ENCODE measurements at places on chromosomes 2 and 18. TPM values are rescaled to one million over a fixed set of nuclear protein-coding genes. Genes with fewer than 3 reads are reported as not detected.

- no peak for DNase-seq
Measured at GRCh38 chr2:223674998-223675609, 72.9 kb upstream of the SCG2 start.

Gene CROCC2
- total RNA-seq = not detected

Gene ITGB6
- total RNA-seq = 0.24 TPM

DNA sequence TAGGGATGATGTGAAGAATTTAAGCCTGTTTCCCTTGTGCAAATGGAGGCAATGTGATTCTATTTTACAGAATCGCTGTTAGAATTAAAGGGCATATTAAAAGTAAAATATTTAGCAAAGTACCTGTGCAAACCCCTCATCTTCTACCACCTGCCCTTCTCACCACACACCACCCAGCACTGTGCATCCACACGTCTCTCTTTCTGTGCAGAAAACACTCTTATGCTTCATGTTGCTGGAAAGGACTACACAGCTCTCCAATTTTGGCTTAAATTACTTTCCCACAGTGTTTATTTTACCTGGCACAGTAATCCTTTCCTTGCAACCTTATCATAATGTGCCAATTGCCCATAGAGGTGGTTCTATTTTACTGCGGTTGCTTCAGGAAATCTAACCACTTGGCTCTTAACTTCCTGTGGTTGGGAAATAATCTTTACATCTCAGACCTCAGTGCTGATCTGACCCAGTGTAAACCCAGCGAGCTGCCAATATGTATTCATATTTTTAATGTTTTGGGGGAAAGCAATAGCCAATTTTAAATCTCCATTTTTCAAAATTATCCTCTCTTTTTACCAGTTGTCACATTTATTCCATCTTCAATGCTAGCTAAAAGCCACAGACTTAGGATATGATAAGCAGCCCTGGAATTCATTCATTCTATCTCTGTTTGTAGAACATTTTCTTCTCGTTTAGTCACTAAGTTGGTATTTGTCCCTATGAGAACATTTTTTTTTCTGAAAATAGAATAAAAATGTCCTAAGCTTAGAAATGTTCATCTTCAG lies 250.9 kb downstream of the DSEL start:
- DNase-seq = no peak

Gene CPO
- 1.5 TPM for total RNA-seq

Gene SLC30A3
- 1.0 TPM for total RNA-seq

Gene COPS9
- total RNA-seq = 134 TPM

Gene UBE2F
- 34.3 TPM for total RNA-seq

GRCh38 chr18:48325115-48325665 lies 84.0 kb downstream of the ZBTB7C start:
- no peak for DNase-seq

- DNase-seq = no peak
Measured at GRCh38 chr2:217314021-217314460, 454.2 kb upstream of the TNP1 start.

DNA sequence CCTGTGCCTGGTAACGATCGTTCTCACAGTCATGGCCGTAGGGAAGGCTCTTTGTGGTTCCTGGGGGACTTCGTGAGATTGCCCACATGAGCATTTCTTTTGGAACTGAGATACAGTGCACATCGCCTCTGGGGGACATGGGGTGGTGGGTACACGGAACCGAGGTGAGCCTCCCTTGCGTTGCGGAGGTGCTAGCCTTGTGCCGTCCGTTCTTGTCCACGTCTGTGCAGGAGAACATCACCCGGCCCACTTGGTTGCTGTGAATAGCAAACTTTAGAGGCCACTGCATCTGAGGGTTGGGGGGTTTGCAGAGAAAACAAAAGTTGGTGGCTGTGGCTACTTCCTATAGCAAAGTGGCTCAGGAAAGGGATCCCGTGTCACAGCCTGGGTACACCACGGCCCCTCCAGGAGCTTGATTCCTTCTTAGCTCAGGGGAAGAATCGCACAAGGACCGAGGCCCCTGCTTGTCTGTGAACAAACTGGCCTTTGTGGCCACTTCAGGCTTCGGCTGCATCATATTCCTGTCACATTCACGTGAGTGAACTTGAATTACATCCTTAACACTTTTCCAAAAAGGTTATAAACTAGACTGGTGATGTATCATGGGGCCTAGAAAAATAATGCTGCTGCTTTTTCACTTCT lies 72.6 kb downstream of the LRRFIP1 start:
- no peak for DNase-seq

GRCh38 chr2:188204824-188205223 lies 86.8 kb upstream of the GULP1 start:
- DNase-seq = no peak

DNA sequence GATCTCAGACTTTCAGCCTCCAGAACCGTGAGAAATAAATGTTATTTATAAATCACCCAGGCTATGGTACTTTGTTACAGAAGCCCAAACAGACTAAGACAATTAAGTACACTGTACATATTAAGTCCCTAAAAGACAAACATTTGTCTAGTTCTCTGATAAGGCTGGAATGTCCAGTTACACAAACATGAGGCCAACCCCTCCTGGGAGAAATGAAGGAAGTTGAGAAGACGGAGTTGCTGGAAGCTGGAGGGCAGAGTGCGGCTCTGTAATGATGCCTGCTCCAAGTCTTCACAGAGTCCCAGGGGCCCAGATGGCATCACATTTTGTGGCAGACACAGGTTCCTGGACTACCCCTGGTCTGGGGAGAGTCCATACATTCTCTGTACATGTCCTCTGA lies 79.2 kb upstream of the ST8SIA3 start:
- no peak for DNase-seq

Gene CD8B2
- not detected for total RNA-seq

Gene DTNB
- 40.7 TPM for total RNA-seq

Gene SP140L
- 0.67 TPM for total RNA-seq

DNA sequence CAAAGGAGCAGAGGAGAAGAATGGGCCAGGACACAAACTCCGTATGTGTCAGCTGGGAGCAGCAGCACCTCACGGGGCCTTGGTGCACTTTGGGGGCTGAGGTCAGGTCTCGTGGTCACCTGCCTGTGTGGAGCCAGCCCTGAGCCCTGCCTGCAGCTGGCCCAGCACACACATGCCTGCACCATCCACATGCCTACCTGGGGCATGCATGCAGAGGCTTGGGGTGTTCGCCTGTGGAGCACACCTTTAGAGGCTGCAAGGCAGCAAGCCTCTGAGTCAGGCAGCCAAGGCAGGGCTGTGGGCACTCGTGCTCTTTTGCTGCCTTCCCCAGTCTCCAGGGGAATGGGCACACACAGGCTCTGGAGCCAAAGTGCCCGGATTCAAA lies 36.0 kb downstream of the ARHGEF4 start:
- DNase-seq = no peak

Gene EFR3B
- 8.0 TPM for total RNA-seq

Gene SKOR2
- total RNA-seq = 0.18 TPM

GRCh38 chr2:127386246-127386645 lies 1.5 kb downstream of the MAP3K2 start:
- no peak for DNase-seq

Measured in endodermal cell (in vitro differentiated cells).